PC-9 (cell line): ENCODE measurements at places on chromosomes 13 and 19. TPM values are rescaled to one million over a fixed set of nuclear protein-coding genes. Genes with fewer than 3 reads are reported as not detected.

DNA sequence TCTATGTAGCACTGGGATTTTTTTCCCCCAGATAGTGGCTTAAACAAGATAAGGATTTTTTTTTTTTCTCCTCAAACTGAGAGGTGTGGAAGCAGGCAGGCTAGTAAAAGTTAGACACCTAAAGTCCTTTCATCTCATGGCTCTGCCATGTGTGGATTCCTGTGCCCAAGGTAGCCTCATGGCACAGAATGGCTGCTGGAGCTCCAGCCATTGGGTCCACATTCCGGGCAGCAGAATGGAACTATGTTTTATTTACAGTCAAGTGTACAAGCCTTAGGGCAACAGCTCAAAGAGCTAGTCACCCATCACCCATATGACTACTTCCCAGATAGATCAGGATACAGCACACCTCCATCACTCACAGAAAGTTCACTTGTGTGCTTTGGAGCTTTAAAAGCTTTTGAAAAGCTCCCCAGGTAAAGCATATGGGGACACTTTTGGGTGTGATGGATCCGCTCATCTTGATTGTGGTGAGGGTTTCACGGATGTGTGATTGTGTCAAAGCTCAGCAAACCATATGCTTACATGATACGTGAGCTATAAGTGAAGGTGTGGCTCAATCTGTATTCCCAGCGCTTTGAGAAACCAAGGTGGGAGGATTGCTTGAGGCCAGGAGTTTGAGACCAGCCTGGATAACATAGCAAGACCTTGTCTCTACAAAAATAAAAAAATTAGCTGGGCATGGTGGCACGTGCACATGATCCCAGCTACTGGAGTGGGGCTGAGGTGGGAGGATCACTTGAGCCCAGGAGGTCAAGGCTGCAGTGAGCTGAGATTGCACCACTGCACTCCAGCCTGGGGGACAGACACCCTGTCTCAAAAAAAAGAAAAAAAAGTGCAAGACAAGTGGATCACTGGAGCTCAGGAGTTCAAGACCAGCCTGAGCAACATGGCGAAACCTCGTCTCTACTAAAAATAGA, 18.1 kb downstream of the PGLS start:
- H3K27ac ChIP-seq, result no peak overlapping the region
- H3K36me3 ChIP-seq, result no peaks in the 10 kb centered on the region
- H3K4me3 ChIP-seq, result no peak overlapping the region
- DNase-seq, result no peak
- H3K27me3 ChIP-seq, result no peaks in the 10 kb centered on the region

DNA sequence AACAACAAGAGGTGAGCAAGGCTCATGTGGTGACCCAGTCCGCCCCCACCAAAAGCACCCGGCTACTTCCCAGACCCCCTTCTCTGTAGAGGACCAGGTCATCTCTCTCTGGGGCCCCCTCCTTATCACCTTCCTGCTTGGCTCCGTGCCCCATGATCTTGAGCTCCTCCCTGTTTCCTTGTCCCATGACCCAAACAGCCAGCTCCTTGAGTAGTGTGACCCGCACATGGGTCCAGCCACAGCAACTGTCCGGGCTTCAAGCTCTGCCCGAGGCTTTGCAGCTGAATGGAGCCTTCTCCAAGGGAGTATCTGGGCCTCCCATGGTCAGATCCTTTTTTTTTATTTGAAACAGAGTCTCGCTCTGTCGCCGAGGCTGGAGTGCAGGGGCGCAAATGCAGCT, 61.8 kb downstream of the MYO9B start:
- no peaks in the 10 kb centered on the region for H3K27me3 ChIP-seq
- H3K4me3 ChIP-seq, result no peak overlapping the region
- no peaks in the 10 kb centered on the region for H3K36me3 ChIP-seq
- no peak overlapping the region for H3K27ac ChIP-seq

GRCh38 chr13:54574791-54575190, 1546.2 kb downstream of the OLFM4 start:
- no peak for DNase-seq
- H3K27me3 ChIP-seq, result no peaks in the 10 kb centered on the region
- H3K4me1 ChIP-seq, result no peaks in the 10 kb centered on the region
- H3K27ac ChIP-seq, result no peak overlapping the region
- H3K36me3 ChIP-seq, result no peaks in the 10 kb centered on the region

GRCh38 chr13:111917901-111918300, 149.0 kb upstream of the SOX1 start:
- no peaks in the 10 kb centered on the region for H3K4me1 ChIP-seq
- H3K4me3 ChIP-seq, result no peak overlapping the region
- no peak for DNase-seq
- H3K27me3 ChIP-seq, result peaks cover 100% of the 10 kb centered on the region
- no peak overlapping the region for H3K27ac ChIP-seq

DNA sequence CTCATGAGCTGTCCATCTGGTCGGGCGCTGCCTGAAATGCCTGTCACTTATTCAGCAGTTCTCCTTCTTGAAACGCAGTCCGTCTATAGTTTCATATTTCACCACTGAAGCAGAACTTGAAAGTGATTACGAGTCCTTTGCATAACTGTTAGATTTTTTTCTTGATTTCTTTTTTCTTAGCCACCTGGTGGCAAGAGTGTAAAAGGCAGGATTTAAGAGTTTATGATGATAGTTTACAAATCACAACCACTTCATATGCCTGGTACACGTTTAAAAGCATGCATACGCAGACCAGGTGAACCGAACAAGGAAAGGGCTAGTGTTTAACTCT, 45.8 kb downstream of the GGACT start:
- peak; percentile 4 for DNase-seq
- H3K27ac ChIP-seq, result no peak overlapping the region
- H3K36me3 ChIP-seq, result no peaks in the 10 kb centered on the region
- H3K4me1 ChIP-seq, result no peaks in the 10 kb centered on the region

DNA sequence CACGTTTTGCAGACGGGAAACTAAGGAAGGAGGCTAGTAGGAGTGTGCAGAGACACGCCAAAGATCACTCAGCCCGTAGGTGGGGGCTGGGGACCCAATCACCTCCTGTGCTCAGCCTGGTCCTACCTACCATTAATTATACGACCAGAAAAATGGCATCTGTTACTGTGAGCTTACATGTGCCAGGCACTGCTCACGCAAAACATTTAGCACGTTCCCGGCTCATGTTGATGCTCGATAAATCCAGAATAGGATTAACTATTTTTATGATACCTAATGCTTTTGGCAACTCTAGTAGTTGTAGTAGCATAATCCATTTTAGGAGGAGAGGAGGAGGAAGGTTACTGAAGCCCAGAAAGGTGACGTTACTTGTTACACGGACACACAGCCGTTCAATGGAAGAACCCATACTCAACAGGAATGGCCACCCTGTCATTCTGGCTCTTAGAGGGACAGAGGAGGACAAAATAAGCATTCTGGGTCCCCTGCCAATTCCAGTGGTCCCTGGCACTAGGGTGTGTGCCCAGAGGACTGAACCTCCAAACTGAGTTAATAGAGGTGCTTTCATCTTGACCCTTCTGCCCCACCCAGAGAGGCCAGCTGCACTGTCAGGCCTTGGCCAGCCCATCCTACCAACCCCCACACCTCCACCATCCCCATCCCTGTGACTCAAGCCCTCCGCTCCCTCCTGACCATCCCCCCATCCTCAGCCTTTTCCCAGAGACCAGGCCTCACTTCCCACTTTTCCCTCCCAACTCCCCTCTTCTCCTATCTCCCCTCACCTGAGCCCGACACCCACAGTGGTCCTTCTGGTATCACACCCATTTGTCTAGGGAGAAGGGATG, 5.0 kb upstream of the EML2 start:
- H3K36me3 ChIP-seq, result no peaks in the 10 kb centered on the region
- no peaks in the 10 kb centered on the region for H3K27me3 ChIP-seq
- no peak overlapping the region for H3K27ac ChIP-seq
- DNase-seq, result no peak

GRCh38 chr13:73521985-73522524, 463.2 kb downstream of the KLF5 start:
- no peak for DNase-seq
- H3K4me3 ChIP-seq, result no peak overlapping the region
- no peaks in the 10 kb centered on the region for H3K36me3 ChIP-seq
- H3K4me1 ChIP-seq, result no peaks in the 10 kb centered on the region
- no peak overlapping the region for H3K27ac ChIP-seq

DNA sequence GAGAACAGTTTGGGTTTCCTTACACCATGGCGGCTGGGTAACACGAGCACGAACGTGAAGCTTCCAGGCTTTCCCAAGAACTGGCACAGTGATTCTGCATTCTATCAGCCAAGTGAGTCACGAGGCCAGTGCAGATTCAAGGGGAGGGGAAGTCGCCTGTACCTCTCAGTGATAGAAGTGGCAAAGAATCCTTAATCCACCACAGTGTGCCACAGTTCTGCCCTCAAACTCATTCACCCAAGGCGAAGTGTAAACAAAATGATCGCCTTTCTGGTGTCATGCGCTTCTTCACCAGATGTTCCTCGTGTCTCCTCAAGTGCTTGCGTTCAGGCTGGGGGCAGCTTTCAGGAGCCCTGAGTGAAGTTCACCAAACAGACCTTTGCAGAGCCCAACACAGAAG, 24.9 kb upstream of the AMER2 start:
- no peak overlapping the region for H3K27ac ChIP-seq
- peaks cover 92% of the 10 kb centered on the region for H3K27me3 ChIP-seq
- DNase-seq, result no peak
- H3K4me3 ChIP-seq, result no peak overlapping the region
- no peaks in the 10 kb centered on the region for H3K4me1 ChIP-seq
- H3K36me3 ChIP-seq, result no peaks in the 10 kb centered on the region

- no peaks in the 10 kb centered on the region for H3K27me3 ChIP-seq
- no peak for DNase-seq
- H3K4me1 ChIP-seq, result no peaks in the 10 kb centered on the region
- H3K36me3 ChIP-seq, result no peaks in the 10 kb centered on the region
These were observed 1384.1 kb downstream of the UQCRFS1 start for GRCh38 chr19:27828829-27829228.

DNA sequence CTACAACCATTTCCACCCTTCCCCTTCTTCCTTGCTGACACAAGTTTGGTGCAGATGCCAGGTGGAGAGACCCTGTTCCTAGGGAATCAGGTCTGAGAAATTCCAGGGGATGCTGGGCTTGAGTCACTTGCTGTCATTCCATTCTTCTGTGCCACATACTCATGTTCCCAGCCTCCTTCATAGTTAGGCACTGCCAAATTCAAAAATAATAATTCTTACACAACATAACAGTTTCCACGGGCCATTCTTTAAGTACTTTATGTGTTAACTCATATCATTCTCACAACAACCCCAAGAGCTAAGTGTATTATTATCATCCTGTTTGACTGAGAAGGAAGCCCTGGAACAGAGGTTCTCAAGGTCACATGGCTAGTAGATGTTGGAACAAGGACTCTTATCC, 27.1 kb upstream of the POMP start:
- peaks cover 74% of the 10 kb centered on the region for H3K27me3 ChIP-seq
- no peaks in the 10 kb centered on the region for H3K36me3 ChIP-seq
- H3K27ac ChIP-seq, result no peak overlapping the region
- no peak overlapping the region for H3K4me3 ChIP-seq
- H3K4me1 ChIP-seq, result 0 out of 2 replicates have a peak, but pooled peaks cover 4% of the 10 kb centered on the region
- no peak for DNase-seq

GRCh38 chr13:99018418-99019180, 40.7 kb upstream of the DOCK9 start:
- no peaks in the 10 kb centered on the region for H3K27me3 ChIP-seq
- peak overlapping the region; percentile 64 for H3K27ac ChIP-seq
- H3K36me3 ChIP-seq, result 0 out of 2 replicates have a peak, but pooled peaks cover 5% of the 10 kb centered on the region
- no peak overlapping the region for H3K4me3 ChIP-seq

DNA sequence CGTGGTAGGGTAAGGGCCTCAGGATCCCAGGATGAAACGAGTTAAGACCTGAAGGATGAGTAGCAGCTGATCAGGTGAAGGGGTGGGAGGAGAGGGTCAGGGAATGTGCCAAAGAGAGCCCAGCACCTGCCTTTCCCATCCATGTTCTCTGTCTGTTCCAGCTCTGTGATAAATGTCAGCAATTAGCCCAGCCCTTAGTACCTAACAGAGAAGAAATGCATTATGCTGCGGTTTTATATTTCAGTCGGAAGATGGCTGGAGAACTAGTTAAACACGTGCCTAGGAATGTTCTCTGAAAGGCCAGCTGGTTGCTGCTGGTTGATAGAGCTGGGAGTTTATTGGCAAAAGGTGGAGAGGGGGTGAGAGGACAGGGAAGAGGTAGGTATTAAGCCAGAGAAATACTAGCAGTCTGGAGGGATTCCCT, 268.2 kb downstream of the SHISA2 start:
- H3K27ac ChIP-seq, result no peak overlapping the region
- H3K36me3 ChIP-seq, result no peaks in the 10 kb centered on the region
- no peak for DNase-seq
- no peaks in the 10 kb centered on the region for H3K4me1 ChIP-seq

GRCh38 chr13:39538816-39539790, 63.9 kb downstream of the LHFPL6 start:
- H3K4me1 ChIP-seq, result no peaks in the 10 kb centered on the region
- H3K4me3 ChIP-seq, result no peak overlapping the region
- DNase-seq, result no peak
- H3K27me3 ChIP-seq, result no peaks in the 10 kb centered on the region

DNA sequence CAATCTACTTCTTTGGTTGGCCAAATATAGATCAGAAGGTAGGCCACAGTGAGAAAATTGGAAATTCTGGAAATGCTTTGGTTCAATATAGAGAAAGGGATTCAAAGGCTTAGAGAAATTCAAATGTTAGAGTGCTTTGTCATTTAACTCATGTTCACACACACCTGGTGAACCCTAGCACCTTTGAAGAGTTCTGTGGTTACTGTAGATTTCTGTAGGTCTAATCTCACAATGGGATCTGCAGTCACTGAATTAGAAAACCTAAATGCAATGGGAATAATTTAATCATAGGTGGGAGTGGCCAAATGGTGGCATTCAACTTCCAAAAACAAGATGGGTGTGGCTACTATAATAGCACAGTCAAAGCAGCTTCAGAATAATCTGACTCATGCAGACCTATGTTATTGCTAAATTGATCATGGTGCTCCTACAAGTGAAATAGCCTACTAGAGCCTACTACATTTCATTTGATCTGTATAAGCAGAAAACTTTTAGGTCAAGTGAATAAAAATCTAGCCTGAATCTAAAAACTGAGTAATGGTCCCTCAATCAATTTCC, 1152.9 kb downstream of the PCDH9 start:
- H3K36me3 ChIP-seq, result no peaks in the 10 kb centered on the region
- no peak overlapping the region for H3K27ac ChIP-seq
- no peak overlapping the region for H3K4me3 ChIP-seq
- no peaks in the 10 kb centered on the region for H3K4me1 ChIP-seq
- H3K27me3 ChIP-seq, result no peaks in the 10 kb centered on the region

- H3K27me3 ChIP-seq, result peaks cover 82% of the 10 kb centered on the region
- H3K4me3 ChIP-seq, result no peak overlapping the region
- DNase-seq, result no peak
- H3K4me1 ChIP-seq, result no peaks in the 10 kb centered on the region
- no peak overlapping the region for H3K27ac ChIP-seq
These were observed 9.8 kb downstream of the SLC8A2 start for GRCh38 chr19:47461876-47462275.

Gene DHRS12
- total RNA-seq, result 6.9 and 11.9 TPM in 2 replicates
